Effector memory CD4-positive, alpha-beta T cell (primary cell): ENCODE measurements at places on chromosomes 7 and 10.
A peak's percentile ranks its signal among the peaks of the same experiment; 100 is the strongest.

GRCh38 chr10:4254101-4254994 is 469.3 kb upstream of the KLF6 start:
- no peak for DNase-seq

- DNase-seq: no peak
Measured at GRCh38 chr10:120016906-120017305, 124.4 kb downstream of the SEC23IP start.

GRCh38 chr10:31384589-31384949 is 65.6 kb downstream of the ZEB1 start:
- DNase-seq: no peak

DNA sequence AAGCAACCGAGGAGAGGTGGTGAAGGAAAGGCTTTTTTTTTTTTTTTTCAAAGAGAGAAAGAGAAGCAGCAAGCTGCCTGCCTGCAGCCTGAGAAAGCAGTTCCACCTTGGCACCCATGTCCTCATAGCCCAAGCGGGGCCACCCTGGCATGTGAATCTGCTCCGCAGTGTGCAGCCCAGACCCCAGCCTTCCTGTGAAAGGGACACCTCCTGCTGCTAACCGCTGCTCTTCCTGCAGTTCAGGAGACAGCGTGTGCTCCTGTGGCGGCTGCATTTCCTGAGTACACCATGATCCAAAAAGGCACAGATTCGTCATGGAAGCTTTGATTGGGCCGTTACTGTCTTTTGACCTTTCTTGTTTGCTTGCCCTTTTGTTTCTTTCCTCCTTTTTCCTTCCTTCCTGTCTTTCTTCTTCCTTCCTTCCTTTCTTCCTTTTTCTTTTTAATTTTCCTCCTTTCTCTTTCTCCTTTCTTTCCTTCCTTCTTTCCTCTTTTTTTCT is 38.1 kb downstream of the IKZF1 start:
- peak; percentile 67 for DNase-seq

GRCh38 chr10:24202181-24202570 is 6.8 kb upstream of the KIAA1217 start:
- no peak for DNase-seq

DNA sequence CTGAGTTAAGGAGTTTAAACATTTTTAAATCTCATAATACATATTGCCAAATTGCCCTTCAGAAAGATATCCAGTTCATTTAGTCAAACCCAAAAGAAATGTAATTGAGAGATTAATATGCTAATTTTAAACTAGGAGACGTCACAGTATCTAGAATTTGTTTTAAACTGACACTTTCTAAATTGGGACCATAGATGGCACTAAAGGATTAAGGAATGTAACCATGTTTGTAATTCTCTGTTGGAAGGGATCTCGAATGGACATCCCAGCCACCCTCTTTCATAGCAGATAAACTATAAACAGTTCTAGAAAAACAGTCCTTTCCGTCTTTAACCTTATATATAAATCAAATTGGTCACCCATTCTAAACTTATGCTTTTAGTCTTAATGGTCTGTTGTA is 30.0 kb upstream of the SAMD9L start:
- DNase-seq: no peak

GRCh38 chr10:71086439-71087080 is 125.8 kb upstream of the UNC5B start:
- no peak for DNase-seq

DNA sequence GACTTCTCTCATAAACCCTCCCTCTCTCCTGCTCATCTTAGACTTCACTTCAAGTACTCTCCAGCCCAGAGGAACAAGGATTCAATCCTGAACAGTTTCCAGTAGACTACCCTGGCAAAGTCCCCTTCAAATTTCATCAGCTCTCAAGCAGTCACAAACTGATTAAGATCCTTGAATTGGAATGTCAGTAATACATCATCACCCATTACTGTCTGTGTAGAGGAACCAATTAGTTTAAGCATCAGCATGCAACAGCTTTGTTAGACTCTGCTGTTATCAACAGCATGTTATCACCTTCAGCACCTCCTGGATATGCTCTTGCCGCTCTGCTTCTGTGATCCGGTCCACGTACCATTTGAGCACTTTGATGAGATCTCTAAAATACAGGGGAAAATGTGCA is 307.0 kb upstream of the IMMP2L start:
- DNase-seq: no peak

- DNase-seq: no peak
Measured at GRCh38 chr10:17330501-17330900, 102.5 kb downstream of the VIM start.

DNA sequence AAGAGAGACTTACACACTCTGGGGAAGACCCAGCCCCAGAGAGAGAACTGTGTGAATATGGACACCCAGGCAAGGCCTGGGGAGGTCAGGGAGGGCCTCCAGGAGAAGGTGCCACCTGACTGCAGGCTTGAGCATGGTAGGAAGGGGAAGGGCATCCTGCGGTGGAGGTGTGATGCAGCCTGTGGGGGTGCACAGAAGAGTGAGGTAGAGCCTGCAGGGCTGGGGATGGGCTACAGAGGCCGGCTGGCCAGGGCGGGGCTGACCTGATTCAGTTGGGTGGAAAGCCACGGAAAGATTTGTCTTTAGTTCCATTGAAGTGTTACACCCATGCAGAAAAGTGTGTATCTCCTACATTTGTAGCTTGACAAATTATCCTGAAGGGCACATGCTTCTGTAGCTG is 47.6 kb downstream of the ZMIZ1 start:
- DNase-seq: no peak

- no peak for DNase-seq
Measured at GRCh38 chr10:70498970-70499835, 20.6 kb downstream of the PALD1 start.

DNA sequence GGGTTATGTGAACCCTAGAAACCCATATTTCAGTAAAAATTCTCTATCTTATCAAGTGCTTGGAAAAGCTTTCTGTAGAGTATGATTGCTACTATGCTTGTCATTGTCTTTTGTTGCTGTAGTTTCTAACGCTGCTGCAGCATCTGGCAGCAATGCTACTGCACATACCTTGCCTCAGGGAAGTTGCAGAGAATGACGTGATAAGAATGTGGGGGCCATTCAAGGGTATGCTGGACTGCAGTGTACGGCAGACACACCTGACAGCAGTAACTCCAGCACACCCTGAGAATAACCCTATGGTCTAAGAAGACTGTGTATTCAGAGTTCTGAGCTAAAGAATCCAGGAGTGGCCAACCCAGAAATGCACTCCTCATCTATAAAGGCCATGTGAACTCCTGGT is 20.5 kb downstream of the TRIM4 start:
- DNase-seq: no peak
